ENCODE measurements at places on chromosomes 3 and 15.
A peak's percentile ranks its signal among the peaks of the same experiment; 100 is the strongest.

- peak; percentile 97 for DNase-seq
These were observed at the start of gene RBM15B for GRCh38 chr3:51391075-51391565. RBM15B (plus strand) TSS chr3:51391285; CDS start chr3:51391400, 115 bp downstream.

GRCh38 chr3:100263583-100263982, 2.8 kb downstream of the TBC1D23 start:
- DNase-seq = no peak

GRCh38 chr15:50100486-50100885, 18.5 kb downstream of the ATP8B4 start:
- no peak for DNase-seq

DNA sequence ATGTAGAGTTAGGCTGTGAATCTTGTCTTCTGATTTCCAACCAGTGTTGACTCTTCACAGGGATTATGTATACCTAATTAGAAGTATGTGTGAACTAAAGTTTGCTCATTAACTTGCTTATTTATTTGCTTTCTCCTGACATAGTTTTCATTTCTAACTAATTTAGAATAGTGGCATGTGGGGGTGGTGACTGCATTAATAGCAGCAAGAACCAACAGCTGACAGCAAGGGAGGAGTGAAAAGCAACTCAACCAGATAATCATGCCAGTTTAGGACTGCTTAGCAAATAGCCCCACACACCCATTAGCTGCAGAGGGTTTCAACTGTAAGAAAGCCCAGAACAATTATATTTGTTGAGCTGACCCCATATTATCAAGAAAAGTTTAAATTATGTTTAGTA, 3.8 kb downstream of the ST3GAL6 start:
- DNase-seq = no peak

DNA sequence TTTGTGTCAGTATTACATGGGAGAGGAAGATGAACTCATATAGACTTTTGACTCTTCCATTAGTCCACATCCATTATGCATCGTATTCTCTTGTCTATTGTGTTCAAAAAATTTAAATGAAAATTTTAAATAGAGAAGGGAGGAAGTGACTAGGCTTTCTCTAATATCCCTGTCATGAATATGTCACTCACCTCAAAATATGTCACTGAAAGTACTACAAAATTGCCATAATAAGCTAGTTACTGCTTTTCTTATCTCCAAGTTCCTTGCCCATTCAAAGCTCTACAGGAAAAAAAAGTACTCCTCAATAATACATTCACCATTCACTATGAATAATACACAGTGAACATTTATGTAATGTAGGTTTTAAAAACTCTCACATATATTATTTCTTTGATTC, 22.3 kb upstream of the GHSR start:
- DNase-seq = no peak

DNA sequence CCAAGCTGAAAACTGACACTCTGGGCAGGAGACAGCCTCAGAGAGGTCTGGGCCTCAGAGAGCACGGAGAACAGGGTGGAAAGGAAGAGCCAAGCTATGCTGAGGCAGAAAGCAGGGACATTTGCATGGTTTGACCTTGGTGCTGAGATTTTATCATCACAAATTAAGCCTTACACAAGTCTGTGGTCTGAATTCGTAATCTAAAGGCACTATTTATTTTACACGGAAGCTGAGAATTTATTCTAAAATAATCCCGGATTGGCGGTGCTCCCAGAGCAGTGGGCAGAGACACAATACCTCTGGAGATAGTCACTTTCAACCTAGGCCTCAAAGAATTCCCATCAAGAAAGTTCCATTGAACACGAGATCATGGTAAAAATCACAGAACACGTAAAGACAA, 47.5 kb downstream of the CFAP92 start:
- no peak for DNase-seq
